ENCODE measurements at places on chromosomes 3 and 15. TPM values are rescaled to one million over a fixed set of nuclear protein-coding genes. Genes with fewer than 3 reads are reported as not detected.
A peak's percentile ranks its signal among the peaks of the same experiment; 100 is the strongest.

REC114 gene
- not detected for total RNA-seq

DNA sequence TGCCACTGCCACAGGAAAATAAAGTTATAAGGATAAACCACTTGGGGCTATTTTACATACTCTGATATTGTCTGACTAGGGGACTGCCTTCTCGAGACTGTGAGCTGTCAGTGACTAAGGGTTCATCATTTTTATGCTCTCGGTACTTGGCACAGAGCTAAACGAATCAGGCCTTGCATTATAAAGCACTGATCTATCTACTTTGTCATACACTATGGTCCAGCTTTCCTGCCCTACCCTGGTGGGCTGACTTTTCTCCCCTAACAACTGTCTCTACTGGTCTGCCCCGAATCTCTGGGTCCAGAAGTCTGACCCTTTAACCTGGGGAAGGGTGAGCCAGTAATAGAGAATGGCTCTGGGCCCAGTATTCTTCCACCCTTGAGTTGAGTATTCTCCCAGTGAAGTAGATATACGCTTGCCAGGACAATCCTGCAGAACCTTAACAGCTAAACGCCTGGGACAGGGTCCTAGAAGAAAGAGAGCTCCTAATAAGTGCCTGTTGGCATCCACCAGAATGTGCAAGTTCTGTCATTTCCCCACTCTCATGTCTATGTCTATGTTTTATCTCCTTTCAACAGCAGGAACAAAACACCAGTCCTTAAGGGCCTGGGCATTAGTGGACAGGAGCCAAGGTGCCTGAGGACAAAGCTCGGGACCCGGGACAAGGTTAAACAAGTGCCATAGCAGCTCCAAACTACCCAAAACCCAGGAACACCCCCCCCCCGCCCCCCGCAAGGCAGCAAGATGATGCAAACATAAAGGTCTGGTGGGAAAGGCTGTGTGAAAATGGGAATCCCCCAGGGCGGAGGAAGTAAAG is 1.2 kb downstream of the LARP6 start:
- H3K27me3 ChIP-seq, result no peaks in the 10 kb centered on the region
- no peak for DNase-seq
- H3K27ac ChIP-seq, result peak overlapping the region; percentile 68
- peaks cover 23% of the 10 kb centered on the region for H3K4me1 ChIP-seq

- DNase-seq, result no peak
- no peaks in the 10 kb centered on the region for H3K4me1 ChIP-seq
- H3K36me3 ChIP-seq, result no peaks in the 10 kb centered on the region
- H3K4me3 ChIP-seq, result no peak overlapping the region
- H3K27me3 ChIP-seq, result no peaks in the 10 kb centered on the region
Measured at GRCh38 chr15:38482572-38482971, 28.6 kb downstream of the FAM98B start.

DNA sequence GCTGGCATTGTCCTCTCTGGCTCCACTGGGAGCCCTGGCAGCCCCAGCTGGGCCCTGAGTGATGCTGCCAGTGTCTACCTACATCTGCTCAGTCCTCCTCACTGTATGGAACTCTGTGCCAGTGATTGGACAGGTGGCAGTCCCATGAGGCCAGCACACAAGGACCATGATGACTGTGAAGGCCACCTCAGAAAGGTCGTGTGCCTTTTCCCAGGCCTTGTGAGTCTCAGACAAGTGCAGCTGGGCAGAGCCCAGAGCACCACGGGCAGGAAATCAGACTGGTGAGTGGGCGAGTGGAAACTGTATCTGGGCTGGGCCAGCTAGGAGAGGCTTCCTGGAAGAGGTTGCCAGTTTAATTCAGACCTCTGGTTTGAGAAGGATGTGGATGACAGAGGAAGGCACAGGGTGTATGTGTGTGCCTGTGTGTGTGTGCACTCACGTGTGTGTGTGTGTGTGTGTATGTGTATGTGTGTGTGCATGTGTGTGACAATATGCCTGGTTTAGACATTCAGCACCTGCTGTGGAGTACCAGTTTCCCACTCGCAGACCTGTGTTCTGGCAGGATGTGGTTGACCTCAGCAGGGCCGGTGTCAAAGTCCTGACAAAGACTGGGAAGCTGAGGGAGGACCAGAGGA is 7.0 kb downstream of the MAPKAPK3 start:
- no peak overlapping the region for H3K4me3 ChIP-seq
- no peaks in the 10 kb centered on the region for H3K27me3 ChIP-seq
- H3K36me3 ChIP-seq, result no peaks in the 10 kb centered on the region
- H3K4me1 ChIP-seq, result peaks cover 32% of the 10 kb centered on the region
- no peak overlapping the region for H3K27ac ChIP-seq

DNA sequence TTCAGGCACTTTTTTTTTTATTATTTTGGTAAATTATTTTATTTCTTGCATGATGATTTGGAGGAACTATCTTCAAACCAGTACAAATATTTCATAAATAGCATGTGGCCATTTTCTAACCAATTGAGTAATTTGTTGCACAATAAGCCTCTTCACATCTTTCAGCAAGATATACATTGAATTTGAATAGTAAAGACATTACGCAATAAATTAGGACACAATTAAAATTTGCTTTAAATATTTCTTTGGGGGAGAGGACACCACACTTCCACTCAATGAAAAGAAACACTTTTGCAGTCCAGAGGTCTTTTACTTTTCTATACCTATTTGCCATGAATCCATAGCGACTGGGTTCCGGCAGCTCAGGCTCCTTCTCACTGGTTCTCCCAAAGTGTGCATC is 762.6 kb upstream of the GOLIM4 start:
- peaks cover 32% of the 10 kb centered on the region for H3K4me1 ChIP-seq
- no peak for DNase-seq
- H3K27me3 ChIP-seq, result no peaks in the 10 kb centered on the region

- H3K36me3 ChIP-seq, result peaks cover 1% of the 10 kb centered on the region
- H3K4me3 ChIP-seq, result no peak overlapping the region
- H3K27me3 ChIP-seq, result no peaks in the 10 kb centered on the region
- DNase-seq, result peak; percentile 23
Measured at GRCh38 chr15:51801391-51801835, 28.0 kb upstream of the TMOD3 start.

GRCh38 chr15:80310776-80311175 is 58.8 kb upstream of the CTXND1 start:
- no peak overlapping the region for H3K4me3 ChIP-seq
- H3K36me3 ChIP-seq, result no peaks in the 10 kb centered on the region
- H3K27me3 ChIP-seq, result no peaks in the 10 kb centered on the region
- H3K4me1 ChIP-seq, result no peaks in the 10 kb centered on the region

GRCh38 chr15:101391431-101391830 is 96.4 kb upstream of the SNRPA1 start:
- H3K27ac ChIP-seq, result no peak overlapping the region
- no peaks in the 10 kb centered on the region for H3K27me3 ChIP-seq
- no peak for DNase-seq

DNA sequence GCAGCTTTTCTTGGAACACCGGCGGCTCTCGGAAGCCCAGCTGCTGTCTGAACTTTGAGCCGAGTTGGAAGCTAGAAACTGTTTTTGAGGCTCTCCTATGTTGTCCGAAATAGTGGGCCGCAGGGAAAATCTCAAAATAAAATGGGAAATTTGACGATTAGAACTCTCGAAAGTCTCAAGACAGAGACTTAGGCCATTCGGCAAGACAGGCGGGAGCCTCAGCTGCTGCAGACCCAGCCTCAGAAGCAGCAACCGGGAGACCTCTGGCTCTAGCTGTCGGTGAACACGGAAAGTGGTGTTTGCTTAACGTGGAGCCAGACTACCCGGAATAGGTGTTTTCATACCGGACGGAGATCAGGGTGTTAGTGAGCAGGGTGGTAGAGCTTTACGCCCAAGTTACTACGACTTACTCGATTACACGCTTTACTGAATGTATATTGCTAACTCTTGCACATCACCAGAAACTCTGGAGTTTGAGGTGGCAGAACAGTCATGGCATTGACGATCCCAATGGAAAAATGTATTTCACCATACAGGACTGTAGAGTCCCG is 357 bp upstream of the MAN2C1 start:
- peak overlapping the region; percentile 97 for H3K27ac ChIP-seq
- DNase-seq, result no peak
- H3K4me1 ChIP-seq, result peaks cover 25% of the 10 kb centered on the region

- no peak for DNase-seq
- H3K36me3 ChIP-seq, result no peaks in the 10 kb centered on the region
- H3K4me3 ChIP-seq, result no peak overlapping the region
- no peaks in the 10 kb centered on the region for H3K4me1 ChIP-seq
- no peaks in the 10 kb centered on the region for H3K27me3 ChIP-seq
- H3K27ac ChIP-seq, result no peak overlapping the region
Measured at GRCh38 chr3:101936419-101937356, 87.4 kb downstream of the NFKBIZ start.

DNA sequence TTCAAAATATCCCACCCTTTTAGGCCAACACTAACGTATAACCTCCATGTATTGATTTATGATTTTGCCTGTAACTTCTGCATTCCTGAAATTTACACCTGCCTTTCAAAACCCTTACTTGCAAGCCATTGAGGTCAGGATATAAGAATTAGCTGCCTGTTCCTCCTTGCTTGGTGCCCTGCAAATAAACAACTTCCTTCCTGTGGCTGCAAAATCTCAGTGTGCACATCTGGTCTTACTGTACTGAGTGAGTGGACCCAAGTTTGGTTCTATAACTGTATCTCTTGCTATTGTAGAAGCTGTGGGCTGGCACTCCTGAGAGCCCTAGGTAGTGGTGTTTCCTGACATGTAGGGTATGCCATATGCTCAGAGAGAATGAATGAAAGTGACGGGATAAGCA is 191.1 kb upstream of the RASGRP1 start:
- no peaks in the 10 kb centered on the region for H3K36me3 ChIP-seq
- no peak overlapping the region for H3K27ac ChIP-seq
- H3K4me3 ChIP-seq, result no peak overlapping the region
- H3K27me3 ChIP-seq, result no peaks in the 10 kb centered on the region
- DNase-seq, result no peak

All from body of pancreas (tissue), 4 donors.